ENCODE measurements at places on chromosomes 1 and 21.

- DNase-seq, result no peak
These were observed 36.8 kb downstream of the FMO3 start for GRCh38 chr1:171127501-171127900.

GRCh38 chr1:156691191-156691590 is 14.0 kb upstream of the NES start:
- no peak for DNase-seq

GRCh38 chr1:52738893-52739292 is 12.6 kb downstream of the ZYG11B start:
- no peak for DNase-seq

- DNase-seq, result no peak
These were observed 23.2 kb downstream of the PMVK start for GRCh38 chr1:154913273-154913672.

Measured in kidney capillary endothelial cell (primary cell).